ENCODE measurements at places on chromosomes 5 and 9.

GRCh38 chr5:178546675-178547033, 43.5 kb downstream of the COL23A1 start:
- DNase-seq = no peak

DNA sequence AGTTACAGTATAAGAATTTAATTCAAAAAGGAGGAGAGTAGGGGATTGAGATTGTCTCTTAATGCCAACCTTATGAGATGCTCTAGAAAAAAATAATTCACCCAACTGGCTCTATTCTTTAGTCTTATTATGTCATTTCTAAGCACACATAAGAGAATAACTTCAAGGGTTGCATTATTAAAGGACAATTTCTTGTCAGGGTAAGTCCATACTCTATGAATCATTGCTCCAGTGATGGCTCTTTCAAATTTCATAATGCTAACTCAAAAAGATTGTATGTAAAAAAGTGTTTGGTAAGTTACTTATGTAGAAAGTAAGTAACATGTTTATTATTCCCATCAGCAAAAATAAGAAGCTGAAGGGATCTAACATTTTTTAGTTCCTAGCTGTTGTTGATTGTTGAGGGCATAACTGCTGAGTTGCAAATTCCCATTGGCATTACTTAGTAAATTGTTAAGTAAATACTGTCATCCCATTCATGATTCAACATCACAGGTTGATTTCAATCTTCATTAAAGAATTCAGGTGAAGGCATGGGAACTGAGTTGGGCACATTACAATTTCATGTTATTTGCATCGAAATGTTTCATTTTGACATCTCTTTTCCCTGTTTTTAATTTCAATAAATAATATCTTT, 28.6 kb downstream of the ALDH1A1 start:
- no peak for DNase-seq

GRCh38 chr5:134479839-134480238, 45.6 kb upstream of the JADE2 start:
- DNase-seq = no peak

DNA sequence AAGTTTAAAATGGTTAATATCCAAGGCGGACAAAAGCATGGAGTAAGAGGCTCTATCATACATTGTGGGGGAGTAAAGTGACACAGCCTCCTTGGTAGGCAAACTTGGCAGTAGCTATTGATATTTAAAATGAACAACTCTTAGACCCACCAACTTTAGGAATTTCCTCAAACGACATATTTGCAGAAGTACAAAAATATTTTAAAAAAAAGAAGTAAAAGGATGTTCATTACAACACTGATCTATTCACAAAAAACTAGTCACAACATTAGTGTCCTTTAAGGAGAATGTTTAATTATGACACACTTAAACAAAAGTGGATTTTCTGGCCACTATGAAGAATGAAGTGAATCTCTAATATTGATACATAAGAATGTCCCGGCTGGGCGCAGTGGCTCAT, 1.7 kb downstream of the ALG2 start:
- no peak for DNase-seq

DNA sequence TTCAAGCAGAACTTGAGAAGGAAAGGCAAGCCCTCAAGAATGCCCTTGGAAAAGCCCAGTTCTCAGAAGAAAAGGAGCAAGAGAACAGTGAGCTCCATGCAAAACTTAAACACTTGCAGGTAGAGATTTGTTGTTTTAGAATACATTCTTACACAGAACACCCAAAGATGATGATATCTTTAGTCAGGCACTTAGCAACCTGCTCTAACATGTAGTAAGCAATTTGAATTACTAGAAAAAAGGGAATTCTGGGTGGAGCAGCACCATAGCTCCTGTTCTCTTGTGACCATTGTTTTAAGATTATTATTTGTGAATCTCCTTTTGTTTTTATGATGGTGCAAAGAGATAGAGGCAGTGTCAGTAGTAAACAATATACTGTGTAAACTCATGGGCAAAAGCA, 63.1 kb downstream of the RAB14 start:
- no peak for DNase-seq

- DNase-seq = no peak
Measured at GRCh38 chr5:68254810-68255209, 39.3 kb downstream of the PIK3R1 start.

- DNase-seq = peak; percentile 89
Measured at GRCh38 chr9:76321195-76321828, 72.9 kb downstream of the RFK start.

DNA sequence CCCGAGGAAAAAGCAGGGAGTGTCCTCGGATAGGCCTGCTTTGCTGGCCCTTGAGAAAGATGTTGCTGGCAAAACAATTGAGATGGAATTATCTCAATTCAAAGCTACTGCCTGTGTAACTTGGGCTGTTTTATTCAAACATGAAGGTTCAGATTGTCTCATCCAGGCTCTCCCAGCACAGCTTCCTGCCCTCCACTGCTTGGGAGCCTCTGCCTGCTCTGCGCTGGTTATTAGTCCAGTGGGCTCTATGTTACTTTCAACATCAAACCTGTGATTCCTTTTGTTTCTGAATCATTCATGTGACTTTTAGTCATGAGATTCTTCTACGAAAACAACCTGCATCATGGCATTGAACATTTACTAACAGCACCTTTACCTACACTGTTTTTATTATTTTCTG, 123.2 kb downstream of the SNCAIP start:
- DNase-seq = no peak

- DNase-seq = no peak
Measured at GRCh38 chr9:84216151-84216550, 124.4 kb downstream of the SLC28A3 start.

DNA sequence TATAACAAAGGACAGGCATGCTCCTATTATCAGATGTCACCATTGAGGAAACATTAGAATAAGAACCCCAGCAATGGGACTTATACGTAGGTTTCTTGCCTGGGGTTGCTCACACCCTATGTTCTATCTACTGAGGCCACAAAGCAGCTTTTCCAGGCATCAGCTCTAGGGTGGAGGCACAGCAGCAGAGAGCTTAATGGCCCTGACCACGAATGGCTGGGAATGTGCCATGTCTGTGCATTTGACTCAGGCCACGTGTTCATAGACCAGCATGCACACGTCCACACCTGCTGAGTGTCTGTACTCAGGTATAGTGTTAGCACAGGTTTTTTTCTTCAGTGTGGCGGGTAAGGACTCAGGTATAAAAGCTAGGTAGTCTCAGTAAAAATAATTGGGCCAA, 129.4 kb downstream of the AOPEP start:
- no peak for DNase-seq

DNA sequence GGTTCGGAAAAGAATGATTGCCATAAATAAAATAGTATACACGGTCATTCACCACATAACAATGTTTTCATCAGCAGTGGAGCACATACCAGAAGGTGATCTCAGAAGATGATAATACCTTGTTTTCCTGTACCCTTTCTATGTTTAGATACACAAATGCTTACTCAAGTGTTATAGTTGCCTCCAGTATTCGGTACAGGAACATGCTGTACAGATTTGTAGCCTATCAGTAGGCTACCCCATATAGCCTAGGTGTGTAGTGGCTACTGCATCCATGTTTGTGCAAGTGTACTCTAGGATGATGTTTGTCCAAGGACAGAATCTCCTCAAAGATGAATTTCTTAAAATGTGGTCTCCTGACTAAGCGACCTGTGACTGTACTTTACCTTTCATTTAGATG, 59.2 kb downstream of the ICE1 start:
- DNase-seq = no peak

GRCh38 chr5:53469946-53470687, 10.3 kb upstream of the FST start:
- DNase-seq = peak; percentile 79

GRCh38 chr9:99051406-99051805, 53.5 kb upstream of the TGFBR1 start:
- no peak for DNase-seq

DNA sequence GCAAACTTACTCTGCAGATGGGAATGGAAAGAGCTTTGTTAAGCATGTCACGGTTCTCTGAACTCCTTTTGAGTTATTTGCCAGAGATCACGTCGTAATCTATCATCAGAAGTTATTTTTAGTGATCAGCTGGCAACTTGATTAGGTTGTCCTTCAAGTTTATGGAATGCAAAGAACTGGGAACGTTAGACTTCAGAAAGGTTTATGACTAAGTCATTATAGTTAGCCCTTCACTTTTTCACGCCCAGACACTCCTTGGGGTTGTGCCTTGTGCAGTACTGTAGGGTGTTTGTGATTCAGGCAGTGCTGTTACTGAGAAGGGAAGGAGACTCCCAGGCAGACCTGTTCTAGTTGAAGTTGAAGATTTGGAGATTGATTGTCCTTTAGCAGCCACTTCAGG, 26.8 kb upstream of the PHF2 start:
- peak; percentile 3 for DNase-seq

DNA sequence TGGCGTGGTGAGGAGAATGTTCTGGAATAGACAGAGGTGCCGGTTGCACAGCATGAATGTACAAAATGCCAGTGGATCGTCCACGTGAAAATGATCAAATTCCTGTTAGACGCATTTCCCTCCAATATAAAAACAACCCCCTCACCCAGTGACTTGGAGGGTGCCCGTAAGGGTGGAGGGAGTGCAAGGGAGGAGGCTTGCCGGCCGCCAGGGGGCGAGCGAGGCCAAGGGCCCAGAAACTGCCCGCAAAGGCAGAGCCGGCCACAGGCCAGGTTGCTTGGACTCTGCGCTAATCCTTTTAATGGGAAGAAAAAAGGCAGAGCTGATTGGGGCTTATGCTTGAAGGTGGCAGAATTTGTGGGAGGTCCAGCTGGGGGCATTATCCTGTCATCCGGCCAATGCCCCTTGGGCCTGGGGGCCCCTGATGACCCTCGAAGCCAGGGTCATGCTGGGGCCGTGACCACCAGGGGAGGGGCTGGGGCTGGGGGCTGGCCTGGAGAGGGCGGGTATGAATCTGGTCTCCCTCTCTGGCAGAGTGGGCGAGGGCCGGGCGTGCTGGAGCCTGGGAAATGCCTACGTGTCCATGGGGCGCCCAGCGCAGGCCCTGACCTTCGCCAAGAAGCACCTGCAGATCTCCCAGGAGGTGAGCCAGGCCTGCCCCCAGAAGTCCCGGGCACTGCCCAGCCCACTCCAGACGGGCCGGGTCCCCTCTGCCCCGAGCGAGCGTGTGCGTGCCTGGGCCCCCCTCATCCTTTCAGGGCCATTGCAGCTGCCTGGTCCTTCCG, 12.0 kb downstream of the GPSM1 start:
- DNase-seq = no peak

DNA sequence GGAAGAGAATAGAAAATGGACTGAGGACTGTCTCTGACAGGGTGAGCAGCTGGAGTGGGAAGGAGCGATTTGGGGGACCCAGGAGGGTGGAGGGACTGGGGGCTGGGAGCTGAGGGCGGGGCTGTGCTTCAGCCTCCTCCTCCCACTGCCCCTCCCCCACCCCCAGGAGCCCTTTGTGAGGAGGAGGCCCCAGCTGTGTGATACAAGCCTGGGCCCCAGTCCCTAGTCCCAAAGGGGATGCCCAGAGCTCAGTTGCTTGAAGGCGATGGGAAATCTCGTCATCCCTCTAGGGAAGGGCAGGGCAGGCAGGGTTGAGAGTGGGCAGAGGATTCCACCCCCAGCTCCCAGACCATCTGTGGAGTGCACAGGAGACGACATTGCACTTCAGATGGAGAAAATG, at the start of gene SPATA31E1:
SPATA31E1 (plus strand) TSS at position 251 of the 400 bp plus-strand sequence; CDS start at position 266, 15 bp downstream.
- DNase-seq = no peak

- no peak for DNase-seq
Measured at GRCh38 chr9:82600536-82601292, 462.2 kb downstream of the RASEF start.

GRCh38 chr5:45696206-45696836, at the start of gene HCN1:
Gene HCN1, minus strand, starts transcription at chr5:45696380.
- DNase-seq = peak; percentile 55

GRCh38 chr9:135609366-135609955, 29.9 kb downstream of the GLT6D1 start:
- DNase-seq = no peak

- DNase-seq = no peak
Measured at GRCh38 chr9:131309530-131310276, 20.2 kb downstream of the PLPP7 start.

GRCh38 chr9:69295872-69296552, 29.0 kb upstream of the ENTREP1 start:
- no peak for DNase-seq

GRCh38 chr5:119353686-119354366, 2.0 kb upstream of the TNFAIP8 start:
- no peak for DNase-seq

All from astrocyte (in vitro differentiated cells and primary cell).